ENCODE measurements at places on chromosomes 12 and 14.

- DNase-seq, result no peak
Observed at GRCh38 chr12:41940571-41940970, 204.1 kb downstream of the GXYLT1 start.

DNA sequence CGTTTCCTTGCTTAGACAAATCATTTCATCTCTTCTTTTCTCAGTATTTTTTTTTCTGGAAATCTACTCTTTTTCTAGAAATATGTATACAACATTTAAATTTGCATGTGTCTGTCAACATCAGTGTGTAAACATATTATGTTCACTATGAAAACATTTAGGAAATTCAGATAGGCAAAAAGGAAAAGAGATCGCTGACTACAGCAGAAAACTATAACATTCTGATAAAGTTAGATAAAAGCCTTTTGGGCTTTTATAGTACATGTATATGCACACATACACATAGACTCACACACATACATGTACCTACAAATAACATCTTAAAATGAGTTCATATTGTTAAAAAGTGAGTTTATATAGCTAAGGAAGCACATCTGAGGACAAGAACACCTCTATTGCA, 142.1 kb downstream of the RAD51B start:
- no peak for DNase-seq

DNA sequence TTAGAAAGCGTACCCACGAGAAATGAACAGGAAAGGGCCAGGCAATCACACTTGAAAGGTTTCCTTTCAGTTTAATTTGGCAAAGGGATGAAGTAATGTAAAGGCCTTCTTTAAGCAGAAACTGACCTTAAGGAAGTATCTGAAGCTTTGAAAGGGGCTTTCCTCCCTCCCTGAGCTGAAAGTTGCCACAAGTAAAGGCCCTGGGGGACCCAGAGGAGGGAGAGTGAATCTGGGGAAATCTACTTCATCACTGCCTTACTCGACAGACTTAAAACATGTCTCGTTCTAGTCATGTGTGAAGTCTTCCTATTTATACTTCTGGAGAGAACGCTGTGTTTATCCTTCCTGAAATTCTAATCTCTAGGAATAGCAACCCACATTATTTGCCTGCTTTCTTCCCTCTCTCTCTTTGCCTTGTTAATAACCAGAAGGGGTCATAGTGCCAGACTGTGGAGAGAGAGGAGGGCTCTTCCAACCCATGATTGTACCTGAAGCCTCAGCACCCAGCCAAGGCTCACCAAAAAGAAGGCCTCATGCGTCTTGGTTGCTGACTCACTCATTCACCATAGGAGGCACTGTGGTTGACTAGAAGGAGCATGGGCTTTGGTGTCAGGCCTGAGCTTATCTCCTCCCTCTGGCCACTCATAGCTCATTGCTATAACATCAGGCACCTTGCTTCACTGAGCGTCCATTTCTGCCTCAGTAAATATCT, 10.2 kb upstream of the GPX2 start:
- DNase-seq, result no peak

DNA sequence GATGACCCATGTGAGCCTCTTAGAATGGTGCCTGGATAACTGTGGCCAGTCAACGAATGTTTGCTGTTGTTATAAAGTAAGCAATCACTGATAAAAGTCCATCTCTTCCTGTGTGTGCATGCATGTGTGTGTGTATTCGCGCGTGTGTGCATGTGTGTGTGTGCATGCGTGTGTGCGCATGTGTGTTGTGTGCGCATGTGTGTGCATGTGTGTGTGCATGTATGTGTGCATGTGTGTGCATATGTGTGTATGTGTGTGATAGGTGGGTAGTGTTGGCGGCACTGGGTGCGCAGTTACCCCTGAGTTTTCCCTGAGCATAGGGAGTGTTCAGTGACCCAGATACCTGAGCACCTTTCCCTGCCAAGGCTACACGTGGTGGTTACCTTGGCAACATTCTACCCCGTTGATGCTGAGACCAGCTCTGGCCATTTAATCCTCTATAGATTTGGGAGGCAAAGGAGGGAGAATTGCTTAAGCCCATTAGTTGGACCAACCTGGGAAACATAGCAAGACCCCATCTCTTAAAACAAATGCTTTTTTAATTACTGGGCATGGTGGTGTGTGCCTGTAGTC, 137.8 kb downstream of the SLC15A4 start:
- no peak for DNase-seq

DNA sequence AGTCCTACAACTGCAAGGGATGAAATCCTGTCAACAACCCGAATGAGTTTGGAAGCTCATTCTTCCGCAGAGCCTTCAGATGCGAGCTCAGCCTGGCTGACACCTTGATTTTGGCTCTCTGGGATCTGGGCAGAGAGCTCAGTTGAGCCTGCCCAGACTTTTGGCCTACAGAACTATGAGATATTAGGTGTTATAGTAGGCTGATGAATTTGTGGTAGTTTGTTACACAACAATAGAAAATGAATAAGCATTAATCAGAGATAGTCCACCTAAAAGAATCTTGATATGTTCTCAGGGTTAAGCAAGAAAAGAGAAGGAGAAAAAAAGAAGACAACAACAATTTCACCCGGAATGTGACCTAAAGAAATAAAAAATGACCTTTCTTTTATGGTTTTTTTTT, 30.4 kb upstream of the GZMB start:
- DNase-seq, result no peak

- DNase-seq, result no peak
Observed at GRCh38 chr12:97321621-97322020, 141.0 kb upstream of the RMST start.

GRCh38 chr14:74846968-74847665, 28.8 kb downstream of the PROX2 start:
- no peak for DNase-seq

GRCh38 chr14:57085801-57086200, 182.9 kb downstream of the EXOC5 start:
- DNase-seq, result peak; percentile 86

DNA sequence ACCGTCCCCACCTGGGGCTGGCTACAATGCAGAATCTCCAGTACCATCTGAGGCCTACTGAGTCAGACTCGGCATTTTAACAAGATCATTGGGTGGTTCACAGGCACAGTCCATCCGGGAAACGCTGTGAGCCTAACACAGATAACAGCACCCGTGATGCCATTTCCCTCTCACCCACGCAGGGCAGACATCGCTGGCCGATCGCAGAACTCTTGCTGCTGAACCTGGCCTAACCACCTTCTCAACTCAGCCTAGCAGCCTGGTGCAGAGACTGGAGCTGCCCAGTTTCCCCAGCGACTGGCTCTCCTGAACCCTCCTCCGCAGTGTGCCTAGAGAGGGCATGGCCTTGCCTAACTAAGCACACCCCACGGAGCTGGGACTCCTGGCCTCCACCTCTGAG, 83.3 kb downstream of the NCOR2 start:
- no peak for DNase-seq

DNA sequence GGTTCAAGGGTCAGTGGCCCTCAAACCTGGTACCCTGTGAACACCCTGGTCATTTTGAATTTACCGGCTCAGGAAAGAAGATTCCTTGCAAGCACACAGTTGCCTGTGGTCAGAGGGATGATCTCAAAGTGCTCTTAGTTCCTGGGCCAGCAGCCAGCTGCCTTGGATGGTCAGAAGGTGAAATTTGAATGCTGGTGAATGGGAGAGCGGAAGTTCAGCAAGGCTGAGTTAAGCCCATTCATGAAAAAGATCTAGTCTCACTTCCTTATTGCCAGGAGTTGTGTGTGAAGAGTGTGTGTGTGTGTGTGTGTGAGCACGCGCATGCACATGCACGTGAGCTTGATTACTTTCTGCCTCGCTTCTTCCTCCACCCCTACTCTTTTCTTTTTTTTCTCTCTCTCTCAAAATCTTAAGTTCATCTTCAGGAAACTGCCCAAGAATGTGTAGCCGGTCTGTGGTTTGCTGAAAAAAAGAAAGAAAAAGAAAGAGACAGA, 155.5 kb upstream of the CCND2 start:
- no peak for DNase-seq

GRCh38 chr14:77923131-77923936, 123.4 kb downstream of the ADCK1 start:
- DNase-seq, result no peak

GRCh38 chr14:68794851-68795596, 2.2 kb upstream of the ZFP36L1 start:
- DNase-seq, result no peak

DNA sequence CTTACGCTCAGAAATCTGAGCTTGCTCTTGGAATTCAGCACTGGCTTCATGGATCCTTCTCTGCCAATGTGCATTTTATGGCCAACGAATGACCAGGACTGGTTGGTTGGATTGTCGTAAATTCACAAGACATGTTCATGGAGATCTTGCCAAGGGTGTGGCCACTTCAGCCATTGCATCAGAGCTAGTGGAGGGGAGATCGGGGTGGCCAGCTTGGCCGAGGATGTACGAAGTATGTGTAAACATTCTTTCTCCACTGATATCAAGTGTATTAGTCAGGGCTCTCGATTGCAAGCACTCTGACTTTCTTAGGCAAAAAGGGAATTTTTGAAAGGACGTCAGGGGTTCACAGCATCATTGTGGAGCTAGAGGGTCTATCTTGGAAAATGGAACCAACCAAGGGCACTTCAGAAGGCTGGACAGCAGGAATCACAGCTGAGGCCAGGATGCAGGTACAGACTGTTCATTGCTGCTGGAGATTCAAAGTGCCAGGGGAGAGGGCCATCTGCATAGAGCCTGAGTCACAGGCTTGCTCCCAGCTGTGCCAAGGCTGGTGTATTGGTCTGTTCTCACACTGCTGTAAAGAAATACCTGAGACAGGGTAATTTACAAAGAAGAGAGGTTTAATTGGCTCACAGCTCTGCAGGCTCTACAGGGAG, 32.9 kb upstream of the ADGRD1 start:
- DNase-seq, result no peak

DNA sequence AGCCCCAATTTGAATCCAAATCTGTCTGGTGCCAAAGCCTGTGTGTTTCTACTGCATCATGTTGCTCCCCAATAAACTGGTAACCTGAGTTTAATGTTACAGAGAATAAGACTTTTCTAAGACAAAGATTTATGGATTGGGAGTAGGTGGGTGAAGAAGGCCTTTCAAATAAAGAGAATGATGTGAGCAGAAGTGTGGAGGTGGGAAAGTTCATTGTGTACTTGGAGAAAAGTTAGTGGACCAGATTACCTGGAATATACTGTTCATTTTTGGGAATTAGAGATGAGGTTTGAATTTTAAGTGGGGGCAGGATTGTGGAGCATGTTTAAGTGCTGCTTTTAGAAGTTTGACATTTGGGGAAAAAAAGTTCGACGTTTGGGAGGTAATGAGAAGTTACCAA, 3.1 kb downstream of the FRS2 start:
- DNase-seq, result no peak

DNA sequence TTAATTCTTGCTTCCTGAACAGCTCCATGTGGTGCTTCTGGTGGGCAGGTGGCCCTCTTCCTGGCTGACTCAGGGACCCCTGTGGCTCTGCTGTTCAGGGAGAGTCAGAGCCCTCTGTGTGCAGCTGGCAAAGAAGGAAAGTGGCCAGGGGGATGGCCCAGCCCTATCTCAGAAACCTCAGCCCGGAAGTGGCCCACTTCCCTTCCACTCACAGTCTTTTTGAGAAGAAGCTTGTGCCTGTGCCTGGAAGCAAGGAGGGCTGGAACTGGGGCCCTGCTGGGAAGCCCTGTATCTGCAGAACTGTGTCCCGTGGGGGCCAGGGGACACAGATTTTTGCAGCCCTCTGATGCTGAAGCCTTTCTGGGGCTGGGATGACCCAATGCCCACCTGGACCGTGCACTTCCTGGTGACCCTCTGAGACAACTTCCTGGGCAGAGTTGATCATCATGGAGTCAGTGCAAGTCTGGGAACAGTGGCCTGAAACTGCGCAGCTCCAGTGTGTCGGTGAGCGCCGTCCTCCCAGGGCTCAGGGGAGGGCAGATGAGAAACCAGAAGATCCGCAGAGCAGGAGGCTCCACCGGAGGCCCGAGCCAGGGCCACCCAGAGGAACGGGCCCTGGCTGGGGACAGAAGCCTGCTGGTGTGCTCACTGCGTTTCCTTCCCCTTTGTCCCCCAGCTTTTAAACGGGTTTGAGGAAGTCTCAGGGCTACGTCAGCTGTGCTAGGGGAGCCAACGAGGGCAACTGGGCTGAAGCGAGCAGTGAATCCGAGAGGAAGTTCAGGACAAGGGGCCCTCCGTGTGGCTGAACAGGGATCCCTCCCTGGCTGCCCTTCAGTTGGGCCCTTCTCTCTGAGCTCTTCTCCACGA, 217.4 kb upstream of the RTL1 start:
- peak; percentile 82 for DNase-seq

DNA sequence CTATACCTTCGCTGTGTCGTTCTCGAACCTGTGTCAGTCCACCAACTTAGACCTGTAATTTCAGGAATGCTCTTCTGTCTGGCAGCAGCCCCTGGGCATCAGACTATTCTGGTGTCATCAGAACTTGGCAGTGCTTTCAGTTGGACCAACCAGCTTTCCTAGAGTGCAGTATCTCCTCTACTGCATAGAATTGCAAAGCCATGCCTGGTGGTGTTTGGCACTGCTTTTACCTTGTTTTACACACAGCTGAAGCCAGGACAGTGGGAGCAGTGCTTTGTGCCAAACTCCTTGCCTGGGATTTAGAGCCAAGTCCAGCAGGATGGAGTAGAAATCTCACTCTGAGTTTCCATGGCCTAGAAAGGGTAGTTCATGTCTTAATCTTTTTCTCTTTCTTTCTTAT, 1.5 kb downstream of the FLVCR2 start:
- no peak for DNase-seq

DNA sequence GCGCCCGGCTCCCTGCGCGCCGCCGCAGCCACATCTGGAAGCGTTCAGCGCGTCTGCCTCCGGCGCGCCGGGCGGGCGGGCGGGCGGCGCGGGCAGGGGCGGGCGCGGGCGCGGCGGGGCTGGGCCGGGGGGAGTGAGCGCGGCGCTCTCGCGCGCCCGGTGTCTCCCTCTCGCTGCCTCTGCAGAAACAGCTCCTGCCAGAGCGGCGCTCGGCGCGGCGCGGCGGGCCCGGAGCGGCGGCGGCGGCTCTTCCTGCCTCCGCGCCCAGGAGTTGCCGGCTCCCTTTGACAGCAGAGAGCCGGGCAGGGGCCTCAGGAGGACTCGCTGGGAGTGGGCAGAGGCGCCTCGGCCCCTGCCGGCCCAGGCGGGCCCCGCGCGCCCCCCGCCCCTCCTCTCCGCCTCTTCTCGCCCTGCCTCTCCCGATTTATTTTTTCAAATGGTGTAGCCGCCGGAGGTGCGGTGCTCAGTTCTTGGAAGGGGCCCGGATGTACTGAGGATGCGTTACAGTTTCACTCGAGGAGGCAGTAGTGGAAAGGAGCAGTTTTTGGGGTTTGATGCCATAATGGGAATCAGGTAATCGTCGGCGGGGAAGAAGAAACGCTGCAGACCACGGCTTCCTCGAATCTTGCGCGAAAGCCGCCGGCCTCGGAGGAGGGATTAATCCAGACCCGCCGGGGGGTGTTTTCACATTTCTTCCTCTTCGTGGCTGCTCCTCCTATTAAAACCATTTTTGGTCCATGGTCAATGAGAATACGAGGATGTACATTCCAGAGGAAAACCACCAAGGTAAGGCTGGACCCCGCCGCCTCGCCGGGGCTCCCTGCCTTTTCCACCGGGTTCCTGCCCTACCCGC, at the start of gene CACNA1C:
CACNA1C (plus strand) TSS at position 162 of the 853 bp plus-strand sequence; CDS start at position 738, 576 bp downstream.
- DNase-seq, result peak; percentile 36

- DNase-seq, result no peak
Observed at GRCh38 chr12:5013266-5013730, 30.4 kb upstream of the KCNA5 start.

- no peak for DNase-seq
Observed at GRCh38 chr12:47558625-47559345, 147.0 kb downstream of the RPAP3 start.
